ENCODE measurements at places on chromosomes 4 and X.
A peak's percentile ranks its signal among the peaks of the same experiment; 100 is the strongest.

DNA sequence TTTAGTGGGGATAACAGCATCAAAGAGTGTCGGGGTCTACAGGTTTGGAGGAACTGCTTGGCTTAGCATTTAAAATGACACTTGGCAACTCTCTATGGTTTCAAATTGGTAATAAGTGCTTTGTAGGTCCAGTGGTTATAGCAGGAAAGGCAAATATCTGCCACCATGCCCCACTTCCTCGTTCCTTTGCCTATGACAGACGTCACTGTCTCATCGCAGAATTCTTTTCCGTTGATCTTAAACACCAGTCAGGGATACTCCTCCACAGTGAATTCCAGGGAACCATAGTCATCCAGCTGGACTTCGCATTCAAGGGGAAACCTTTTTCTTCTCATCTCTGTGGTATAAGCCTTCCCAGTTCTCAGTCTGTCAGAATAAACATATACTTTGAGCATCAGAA lies 319.1 kb downstream of the GPAT3 start:
- no peak for DNase-seq

DNA sequence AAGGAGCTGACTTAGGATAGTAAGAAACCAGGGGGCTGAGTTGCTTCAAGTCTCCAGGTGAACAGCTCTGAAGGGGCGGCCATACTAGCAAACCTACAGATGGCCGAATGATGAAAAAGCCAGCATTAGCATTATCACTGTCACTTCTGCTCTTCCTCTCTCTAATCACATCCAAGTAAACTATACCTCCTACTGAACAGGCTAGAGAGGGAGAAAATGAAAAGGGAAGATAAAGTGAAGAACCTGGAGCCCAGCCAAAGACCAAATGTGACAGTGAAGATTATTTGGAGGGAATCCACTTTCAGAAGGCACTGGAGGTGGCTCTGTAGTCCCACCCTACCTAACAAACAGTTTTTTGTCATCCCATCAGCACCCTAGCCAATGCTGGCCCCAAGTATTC lies 50.4 kb upstream of the PRPS1 start:
- DNase-seq = no peak

GRCh38 chr4:127759893-127760292 lies 22.2 kb upstream of the HSPA4L start:
- no peak for DNase-seq

DNA sequence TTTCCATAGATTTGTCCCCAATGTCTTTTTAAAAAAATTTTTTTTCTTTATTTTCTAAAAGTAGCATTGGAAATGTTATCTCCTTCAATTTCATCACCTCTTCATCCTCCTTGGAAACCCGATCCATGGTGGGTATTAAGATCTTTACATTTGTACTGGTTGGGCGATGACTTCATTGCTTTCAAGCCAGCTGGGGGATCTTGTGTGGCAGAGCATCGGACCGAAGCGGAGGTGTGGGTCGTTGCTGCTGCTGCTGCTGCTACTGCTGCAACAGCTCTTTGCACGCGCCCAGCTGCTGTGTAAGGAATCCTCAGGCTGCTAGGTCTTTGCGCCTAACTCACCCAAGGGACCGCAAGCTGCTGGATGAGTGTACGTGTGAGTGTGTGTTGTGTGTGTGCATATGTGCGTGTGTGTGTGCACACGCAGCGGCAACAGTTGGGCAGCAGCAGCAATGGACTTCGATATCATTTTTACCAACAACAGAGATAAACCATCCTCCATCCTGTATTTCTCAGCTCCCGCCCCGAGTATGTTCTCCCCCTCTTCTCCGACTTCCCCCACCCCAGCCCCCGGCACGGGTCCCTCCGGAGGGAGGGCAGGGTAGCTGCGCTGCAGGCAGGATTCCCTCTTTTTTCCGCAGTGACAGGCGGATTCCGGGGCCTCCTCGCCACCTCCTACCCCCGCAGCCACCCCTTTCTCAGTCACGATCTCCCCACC lies 768 bp upstream of the CDKL5 start:
- DNase-seq = peak; percentile 16

- DNase-seq = no peak
Measured at GRCh38 chrX:46551494-46552128, 6.4 kb upstream of the ZNF674 start.

All from activated CD4-positive, alpha-beta T cell treated with anti-CD3 and anti-CD28 coated beads, Interleukin-10, Interleukin-2, amounts not matched to agents 100 ng/mL and 50 ng/mL, durations not matched to agents 16 hours and 8 hours (primary cell).